Right cardiac atrium (tissue), 5 donors: ENCODE measurements at places on chromosomes 7 and 10. TPM values are rescaled to one million over a fixed set of nuclear protein-coding genes. Genes with fewer than 3 reads are reported as not detected.

Gene INMT
- total RNA-seq = 87.9 TPM

Gene PAPOLB
- total RNA-seq = 0.31 TPM

Gene DLG5
- 11.9 TPM for total RNA-seq

Gene KLF14
- total RNA-seq = 0.11 TPM

Gene CCZ1
- total RNA-seq = 51.9 TPM

Gene PTN
- 27.0 TPM for total RNA-seq
